Neural progenitor cell (in vitro differentiated cells): ENCODE measurements at places on chromosomes 12 and 14.
A peak's percentile ranks its signal among the peaks of the same experiment; 100 is the strongest.

DNA sequence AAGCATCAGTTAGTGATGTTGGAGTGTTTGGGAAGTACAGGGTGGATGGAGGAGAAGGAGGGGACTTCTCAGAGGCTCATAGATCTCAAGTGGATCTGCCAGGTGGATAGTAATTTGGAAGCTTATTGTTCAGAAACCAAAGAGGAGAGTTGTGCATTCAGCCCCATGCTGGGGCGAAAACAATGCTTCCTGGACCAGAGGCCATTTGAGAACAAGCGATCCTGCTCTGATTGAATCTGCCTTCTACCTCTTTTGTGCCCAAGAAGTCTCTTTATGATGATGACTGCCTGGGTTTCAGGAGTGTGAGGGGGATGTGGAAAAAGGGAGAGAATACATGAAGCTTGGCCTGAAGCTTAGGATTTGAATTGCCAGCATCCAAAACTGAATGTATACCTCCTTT is 110.8 kb upstream of the SRRM4 start:
- DNase-seq, result peak; percentile 51

- DNase-seq, result no peak
These were observed 507 bp upstream of the KRT73 start for GRCh38 chr12:52618866-52619265.

GRCh38 chr12:71440345-71440762 is 756 bp downstream of the LGR5 start:
- peak; percentile 61 for DNase-seq

DNA sequence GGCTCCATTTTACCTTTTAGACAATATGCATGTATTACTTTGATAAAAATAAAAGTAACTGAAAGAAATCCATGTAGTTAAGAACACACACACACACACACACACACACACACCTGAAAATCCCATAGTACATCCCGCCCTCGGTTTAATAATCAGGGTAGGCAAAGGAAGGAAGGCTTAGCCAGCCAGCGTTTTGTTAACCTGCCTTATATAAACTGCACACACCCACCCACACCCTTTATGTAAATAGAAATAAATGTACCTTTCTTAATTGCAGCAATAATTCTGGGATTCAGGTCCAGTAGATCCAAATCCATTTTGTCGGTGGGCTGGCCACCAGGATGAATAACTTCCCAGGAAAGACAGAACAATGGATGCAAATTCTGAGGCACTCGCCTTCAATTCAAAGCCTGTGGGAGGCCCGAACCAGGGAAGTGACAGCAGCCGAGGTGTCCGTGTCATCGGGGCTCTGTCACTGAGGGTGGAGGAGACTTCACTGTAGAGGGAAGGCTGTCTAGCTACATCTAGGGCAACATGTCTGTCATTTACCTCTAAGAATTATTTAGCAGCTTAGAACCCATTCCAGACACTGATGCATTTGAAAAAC is 4.4 kb downstream of the XRCC3 start:
- DNase-seq, result no peak

- DNase-seq, result peak; percentile 71
These were observed 985.7 kb upstream of the FBXO33 start for GRCh38 chr14:40417777-40418401.

DNA sequence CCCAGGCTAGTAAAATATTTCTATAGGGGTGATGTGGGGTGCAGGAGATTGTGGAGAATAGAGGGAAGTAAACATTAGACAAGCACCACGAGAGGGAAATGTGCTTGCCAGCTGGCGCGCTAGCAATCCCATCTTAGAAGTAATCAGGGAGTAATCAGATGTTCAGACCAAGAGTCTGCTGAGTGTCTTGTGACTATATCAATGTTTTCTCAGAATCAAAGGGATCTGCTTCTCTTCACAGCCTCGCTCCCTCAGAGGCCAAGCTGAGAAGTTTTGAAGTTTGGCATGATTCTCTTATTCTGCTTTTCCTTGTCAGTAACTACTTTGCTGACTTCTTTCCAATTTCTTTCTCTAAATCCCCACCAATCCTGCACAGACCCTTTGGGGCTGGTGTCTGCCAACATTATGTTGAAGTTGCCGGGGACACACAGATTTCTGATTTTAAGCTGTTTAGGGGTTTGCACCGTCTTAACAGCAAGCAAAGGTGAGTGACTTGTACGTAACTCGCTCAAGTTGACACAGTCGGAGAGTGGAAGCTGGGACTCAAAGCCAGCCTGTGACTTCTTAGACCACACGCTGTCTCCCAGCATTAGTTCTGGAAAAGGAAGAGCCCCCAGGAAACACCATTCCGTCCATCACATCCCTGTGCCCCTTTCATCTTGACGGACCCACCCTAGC is 22.0 kb upstream of the TSPAN9 start:
- no peak for DNase-seq

GRCh38 chr12:47397664-47398281 is 308.1 kb downstream of the RPAP3 start:
- peak; percentile 20 for DNase-seq

DNA sequence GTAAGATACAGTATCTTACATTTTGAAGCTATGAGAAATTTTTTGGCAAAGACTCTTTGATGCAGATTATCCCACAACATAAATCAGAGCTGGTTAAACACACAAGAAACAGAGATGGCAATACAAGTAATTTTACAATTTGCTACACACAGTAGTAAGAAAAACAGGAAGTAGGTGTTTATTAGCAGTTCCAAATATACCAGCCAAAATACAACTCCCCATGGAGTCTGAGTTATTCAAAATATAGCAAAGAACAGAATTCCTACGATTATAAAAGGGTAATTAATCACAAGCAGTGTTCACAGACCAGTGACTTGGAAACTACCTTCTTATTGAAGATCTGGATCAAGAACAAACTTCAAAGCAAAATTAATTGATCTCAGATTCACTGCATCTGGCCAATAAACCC is 83.9 kb downstream of the BMP4 start:
- DNase-seq, result no peak

DNA sequence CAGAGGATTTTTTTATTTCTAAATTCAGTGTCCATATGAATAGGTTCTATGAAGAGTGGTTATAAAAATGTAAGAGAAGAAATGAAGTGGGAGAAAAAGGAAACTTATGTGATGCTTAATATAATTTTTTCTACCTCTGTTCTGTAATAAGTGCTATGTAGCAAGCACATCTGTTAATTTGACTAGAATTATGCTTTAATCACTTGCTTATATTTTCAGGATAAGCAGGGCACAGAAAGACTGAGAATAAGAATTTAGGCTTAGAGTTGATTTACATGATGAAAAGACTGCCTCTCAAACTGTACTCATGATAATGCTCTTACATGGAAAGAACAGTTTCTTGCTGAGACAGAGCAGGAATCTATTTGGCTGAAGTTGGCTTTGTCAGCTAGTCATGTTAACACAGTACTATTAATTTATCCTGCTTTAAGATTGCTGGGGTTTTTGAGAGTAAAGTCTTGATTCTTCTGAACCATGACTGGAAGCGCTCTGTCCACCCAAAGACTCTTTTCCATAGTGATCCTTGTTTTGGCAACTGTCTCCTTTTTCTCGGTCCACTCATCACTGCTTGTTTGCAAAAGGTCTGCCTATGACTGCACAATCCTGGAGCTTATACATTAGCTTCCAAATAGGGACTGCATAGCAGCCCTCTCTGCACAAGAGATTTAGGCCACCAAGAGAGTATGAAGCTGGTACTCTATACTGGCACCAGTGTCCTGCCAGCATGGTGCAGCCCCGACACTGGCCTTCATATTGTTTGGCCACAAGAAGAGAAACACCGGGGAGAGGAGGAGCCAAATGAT is 98.8 kb downstream of the AKAP6 start:
- no peak for DNase-seq

DNA sequence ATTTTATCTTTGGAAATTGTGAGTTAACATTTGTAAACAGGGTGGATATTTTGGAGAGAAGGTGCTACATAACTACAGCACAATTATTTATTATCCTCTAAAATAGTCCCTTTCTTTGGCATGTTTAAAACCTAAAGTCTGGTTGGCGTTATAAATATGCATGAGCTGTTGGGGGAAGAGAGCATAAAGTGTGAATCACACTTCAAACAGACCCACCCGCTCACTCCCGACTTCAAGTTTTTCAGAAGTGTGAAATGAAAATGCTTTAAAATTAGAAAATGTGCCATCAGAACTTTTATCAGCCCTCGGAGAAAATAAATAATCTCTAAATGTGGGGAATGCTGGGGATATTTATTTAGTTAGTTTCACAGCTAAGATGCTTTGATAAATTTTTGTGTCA is 1006.9 kb downstream of the NRXN3 start:
- DNase-seq, result no peak

DNA sequence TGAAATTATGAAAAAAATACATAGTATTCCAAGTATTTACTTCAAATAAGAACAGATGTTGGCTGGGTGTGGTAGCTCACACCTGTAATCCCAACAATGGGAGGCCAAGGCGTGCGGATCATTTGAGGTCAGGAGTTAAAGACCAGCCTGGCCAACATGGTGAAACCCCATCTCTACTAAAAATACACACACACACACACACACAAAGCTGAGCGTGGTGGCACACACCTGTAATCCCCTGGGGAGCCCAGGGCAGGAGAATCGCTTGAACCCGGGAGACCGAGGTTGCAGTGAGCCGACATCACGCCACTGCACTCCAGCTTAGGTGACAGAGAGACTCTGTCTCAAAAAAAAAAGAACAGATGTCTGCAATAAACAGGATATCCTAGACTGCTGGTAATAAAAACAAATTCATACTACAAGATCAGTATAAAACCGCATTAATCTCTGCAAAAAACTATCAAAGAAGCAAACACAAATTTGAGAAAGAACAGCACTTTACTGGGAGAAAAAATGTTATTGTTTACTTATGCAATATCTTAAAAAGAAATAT is 23.8 kb downstream of the EEA1 start:
- no peak for DNase-seq

DNA sequence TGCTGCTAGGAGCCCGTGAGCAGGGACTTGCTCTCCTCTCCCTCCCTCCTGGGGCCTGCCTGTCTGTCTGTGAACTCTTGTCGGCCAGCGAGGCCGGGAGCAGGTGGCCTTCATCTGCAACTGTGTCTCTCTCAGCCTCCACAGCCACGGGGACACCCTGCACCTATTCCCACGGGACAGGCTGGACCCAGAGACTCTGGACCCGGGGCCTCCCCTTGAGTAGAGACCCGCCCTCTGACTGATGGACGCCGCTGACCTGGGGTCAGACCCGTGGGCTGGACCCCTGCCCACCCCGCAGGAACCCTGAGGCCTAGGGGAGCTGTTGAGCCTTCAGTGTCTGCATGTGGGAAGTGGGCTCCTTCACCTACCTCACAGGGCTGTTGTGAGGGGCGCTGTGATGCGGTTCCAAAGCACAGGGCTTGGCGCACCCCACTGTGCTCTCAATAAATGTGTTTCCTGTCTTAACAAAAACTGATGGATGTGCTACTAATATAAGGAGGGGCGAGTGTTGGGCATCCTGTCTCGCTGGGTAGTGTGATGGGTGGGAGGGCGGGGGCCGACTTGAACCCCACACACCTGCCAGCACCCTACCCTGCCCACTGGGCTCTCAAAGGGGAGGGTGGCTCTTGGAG is 34.8 kb downstream of the MEG3 start:
- DNase-seq, result no peak

DNA sequence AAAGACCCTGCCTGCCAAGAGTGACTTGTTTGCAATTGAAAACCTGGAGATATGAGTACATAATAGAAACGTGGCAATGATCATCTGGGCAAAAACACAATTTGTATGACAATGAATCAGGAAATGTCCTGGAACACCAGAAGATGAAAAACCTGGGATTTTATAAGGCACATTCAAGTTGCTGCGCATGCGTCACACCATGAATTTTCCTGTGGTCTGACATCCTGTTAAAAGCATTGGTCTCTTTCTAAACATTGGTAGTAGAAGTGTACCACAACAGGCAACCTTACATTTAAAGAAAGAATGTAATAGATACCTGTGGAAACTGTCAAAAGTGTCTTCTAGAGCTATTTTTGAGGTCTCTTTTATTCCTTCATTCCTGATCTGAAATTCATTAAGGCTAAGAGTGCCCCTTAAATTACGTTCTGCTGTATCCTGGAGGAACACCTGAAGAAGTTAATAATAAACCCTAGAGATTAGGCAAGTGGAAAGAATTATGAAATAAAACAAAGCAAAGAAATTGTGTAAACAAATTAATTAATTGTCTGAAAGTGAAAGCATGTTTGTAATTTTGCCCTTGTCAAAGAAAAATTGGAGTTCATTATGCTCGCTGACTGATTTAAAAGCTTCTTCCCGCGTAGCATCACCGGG is 676.5 kb downstream of the DIO2 start:
- no peak for DNase-seq

DNA sequence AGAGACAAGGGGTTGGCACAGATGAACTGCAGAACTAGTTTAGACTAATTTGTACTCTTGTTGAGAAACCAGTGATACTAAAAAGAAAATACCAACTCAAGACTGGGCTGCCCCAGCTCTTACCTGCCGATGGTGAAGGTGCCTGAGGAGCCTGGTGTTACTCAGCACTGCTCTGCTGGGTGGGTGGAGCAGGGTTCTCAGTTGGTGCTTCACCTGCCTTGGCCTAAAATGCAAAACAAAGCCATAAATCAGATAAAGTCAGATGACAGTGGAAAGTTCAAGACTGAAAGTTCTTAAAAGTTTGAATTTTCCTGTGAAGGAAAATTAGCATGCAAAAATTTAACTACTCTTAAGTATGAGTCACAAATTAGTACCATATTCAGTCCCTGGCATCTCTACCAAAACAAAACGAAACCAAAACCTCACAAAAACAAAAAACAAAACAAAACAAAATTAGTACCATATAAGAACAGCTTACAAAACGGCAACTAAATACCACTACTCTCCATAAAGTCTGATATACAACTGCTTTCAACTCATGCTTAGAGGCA is 21.9 kb downstream of the YBX3 start:
- no peak for DNase-seq

- peak; percentile 74 for DNase-seq
These were observed 914 bp upstream of the PACS2 start for GRCh38 chr14:105313381-105314286.

DNA sequence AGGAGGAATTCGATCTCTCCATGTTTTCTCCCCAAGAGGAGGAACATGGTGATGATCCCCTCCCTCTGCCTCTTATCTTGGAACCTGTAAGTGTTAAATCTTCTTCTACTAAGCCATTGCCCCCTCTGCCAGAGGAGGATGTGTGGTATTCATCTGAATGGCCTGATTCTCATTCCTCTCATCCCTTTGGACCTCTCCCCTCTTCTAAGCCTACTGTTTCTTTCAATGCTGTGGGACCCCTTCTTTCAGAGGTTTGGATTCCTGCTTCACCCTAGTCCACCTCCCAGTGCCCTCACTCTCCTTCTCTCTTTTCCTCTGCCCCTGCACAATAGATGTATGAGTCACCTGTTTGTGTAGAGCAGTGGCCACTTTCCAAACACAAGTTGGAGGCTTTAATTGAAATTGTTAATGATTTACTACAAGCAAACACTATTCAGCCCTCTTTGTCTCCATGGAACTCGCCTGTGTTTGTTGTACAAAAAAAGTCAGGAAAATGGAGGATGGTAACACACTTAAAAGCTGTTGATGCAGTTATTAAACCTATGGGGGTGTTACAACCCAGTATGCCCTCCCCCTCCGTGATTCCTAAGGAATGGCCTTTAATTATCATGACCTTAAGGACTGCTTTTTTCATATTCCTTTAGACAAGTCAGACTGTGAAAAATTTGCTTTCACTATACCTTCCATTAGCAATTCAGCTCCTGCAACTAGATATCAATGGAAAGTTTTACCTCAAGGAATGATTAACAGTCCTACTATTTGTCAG is 192.1 kb upstream of the ALG10B start:
- DNase-seq, result no peak
